ENCODE measurements at places on chromosomes 5 and 9.

DNA sequence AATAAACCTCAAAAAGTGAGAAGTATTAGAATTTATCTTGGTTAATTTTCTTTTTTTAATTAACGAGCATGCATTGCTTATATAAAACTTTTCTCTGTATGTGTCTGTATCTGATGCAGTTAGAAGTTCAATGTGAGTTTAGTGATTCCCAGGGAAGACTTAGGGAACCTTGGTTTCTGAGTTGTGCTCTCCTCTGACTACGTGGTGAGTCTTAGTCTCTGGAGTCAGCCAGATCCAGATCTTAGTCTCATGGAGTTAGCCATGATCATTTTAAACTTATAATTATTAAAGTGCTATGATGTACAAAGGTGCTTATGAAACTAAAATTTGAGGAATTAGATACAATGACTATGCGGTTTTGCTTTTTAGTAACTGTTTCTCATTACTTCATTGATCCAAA is 285.3 kb upstream of the DMRT1 start:
- no peak for DNase-seq

- no peak for DNase-seq
These were observed 132.9 kb upstream of the ACO1 start for GRCh38 chr9:32251539-32251938.

DNA sequence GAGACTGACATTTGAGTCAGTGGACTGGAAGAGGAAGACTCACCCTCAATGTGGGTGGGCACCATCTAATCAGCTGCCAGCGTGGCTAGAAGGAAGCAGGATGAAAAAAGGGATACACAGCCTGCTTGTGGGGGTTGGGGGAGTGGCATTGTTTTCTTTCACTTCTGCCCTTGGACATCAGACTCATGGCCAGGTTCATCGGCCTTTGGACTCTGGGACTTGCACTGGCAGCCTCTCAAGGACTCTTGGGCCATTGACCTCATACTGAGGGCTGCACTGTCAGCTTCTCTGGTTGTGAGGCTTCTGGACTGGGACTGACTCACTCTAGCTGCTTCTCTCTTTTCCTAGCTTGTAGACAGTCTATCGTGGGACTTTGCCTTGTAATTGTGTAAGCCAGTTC is 374.9 kb downstream of the TLE1 start:
- DNase-seq, result no peak

DNA sequence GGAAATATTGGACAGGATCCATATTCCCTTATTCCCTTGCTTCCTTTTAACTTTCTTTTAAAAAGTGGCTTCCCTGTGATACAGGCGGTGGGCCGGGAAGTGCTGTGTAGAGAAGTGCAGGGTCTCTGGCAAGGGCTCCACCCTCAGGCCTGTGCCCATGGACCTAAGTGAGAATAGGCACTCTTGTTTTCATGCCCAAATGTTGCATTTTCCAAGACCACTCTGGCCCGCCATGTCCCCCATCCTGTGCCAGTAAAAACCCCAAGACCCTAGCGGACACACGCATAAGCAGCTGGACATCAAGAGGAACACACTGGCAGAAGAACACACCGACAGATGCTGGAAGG is 193.4 kb downstream of the FBXL7 start:
- no peak for DNase-seq

DNA sequence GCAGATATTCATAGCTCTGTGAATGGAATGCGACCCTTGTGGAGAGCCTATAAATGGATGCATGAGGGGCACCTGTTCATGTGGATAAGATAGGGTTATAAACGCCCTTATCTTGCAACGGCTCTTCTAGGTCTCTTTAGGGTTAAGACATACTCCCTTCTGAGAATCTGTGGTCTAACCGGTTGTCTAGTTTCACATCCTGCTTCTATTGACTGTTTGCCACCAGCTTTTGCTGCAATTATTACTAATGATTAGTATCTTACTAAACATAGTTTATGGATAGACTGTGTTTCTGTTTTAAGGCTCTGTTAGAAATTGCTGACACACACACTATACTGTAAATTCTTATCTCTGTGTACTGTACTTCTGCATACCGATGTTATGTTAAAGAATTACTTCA is 198.9 kb upstream of the CYLC2 start:
- no peak for DNase-seq

GRCh38 chr5:154535535-154535934 is 57.5 kb upstream of the HAND1 start:
- no peak for DNase-seq

- peak; percentile 10 for DNase-seq
These were observed 815.5 kb downstream of the TLE1 start for GRCh38 chr9:80873861-80874260.

- DNase-seq, result no peak
These were observed 96.8 kb downstream of the PHF2 start for GRCh38 chr9:93673021-93673838.

- no peak for DNase-seq
These were observed 776.7 kb downstream of the DTWD2 start for GRCh38 chr5:118211606-118212005.

- no peak for DNase-seq
These were observed 197.1 kb downstream of the TTLL11 start for GRCh38 chr9:121895818-121896544.

DNA sequence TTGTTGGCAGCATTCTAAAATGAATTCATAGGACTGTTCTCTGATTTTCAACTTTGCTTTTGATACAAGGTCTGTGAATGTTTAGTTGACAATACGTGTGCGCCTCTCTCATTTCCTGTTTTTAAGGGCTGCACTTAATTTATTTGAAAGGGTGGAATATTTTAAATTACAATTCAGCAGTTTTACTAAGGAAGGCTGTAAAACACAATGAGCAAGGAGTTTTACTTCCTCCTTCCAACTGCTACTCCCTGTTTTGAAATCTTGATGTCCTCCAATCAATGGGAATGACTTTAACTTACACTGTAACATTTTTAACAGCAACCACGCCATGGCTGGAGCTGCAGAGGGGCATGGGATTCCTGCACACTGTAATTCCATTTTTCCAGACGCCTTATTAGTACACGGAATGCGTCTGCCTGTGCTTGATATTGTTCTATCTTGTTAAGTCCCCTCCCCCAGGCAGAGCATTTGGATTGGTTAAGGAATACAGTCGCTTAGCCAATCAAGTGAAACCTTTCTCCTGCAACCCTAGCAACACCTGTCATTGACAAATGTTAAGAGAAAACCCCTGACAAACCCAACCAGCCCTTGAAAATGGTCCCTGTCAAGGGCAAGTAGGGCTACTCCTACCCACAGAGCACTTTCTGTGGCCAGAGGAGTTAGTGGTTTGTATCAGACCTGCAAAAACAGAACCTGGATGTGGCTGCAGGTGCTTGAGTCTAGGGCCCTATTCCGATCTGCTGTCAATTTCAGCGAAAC is 12.5 kb upstream of the ZSWIM6 start:
- DNase-seq, result no peak

DNA sequence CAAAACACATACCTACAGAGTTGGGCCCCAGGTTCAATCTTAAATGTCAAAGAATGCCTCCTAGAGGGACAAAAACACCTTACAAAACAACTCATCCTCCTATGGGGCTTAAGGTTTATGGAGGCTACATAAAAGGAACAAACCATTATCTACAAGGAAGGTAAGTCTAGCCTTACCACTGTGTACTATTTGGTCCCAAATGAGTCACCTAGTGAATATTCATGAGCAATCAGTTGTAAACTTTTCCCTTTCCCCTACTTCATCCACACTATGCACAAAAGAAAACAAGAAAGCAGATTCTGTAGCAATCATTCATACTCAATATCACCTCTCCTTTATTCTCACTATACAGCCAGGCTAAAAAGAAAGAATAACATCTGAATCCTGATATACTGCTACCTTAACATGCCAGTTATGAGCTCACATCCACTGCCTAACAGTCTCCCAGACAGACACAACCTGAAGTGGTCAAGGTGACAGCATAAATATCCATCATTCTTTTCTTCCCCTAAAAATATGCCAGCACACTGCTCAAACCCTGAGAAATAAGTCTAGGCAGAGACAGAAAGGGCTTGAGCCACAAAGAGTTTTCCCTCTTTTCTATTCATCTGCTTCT is 6.2 kb downstream of the OXCT1 start:
- no peak for DNase-seq

DNA sequence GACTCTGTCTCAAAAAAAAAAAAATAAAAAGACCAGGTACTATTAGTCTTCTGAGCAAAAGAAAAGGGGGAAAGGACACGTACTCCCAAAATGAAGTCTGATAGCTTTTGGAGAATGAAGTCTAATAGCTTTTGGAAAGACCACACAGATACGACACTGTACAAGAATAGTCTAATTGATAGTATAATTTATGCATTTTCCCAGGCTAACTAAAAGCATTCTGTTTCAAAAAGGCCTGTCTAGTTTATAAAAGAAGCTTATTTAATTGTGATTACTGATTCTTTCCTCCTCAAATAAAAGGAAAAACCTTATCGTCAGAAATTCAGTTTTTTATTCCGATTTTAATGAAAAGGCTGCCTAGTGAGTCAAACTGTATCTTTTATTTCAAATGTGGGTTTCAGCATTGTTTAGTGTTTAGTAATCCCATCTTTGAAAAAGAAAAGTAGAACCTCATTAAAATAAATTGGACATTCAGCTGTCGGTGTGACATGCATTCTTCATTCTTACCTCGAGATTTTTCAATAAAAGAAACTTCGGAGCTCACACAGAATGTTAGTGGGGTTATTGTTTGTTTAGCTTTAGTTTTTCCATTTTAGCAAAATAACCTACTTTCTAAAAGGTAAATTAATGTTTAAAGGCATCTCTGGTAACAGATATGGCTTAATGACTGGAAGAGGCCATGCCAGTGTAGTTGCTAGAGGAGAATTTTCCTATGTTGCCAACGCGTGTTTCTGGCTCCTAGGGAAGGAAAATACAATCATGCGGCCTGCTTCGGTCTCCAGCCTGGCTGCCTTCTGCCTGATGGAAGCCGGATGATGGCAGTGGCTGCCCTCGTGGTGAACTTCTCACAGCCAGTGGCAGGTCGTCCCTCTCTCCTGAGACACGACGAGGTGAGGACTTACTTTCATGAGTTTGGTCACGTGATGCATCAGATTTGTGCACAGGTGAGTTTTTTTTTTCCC is 70.0 kb downstream of the NLN start:
- DNase-seq, result no peak

GRCh38 chr5:176927562-176927961 is 28.4 kb upstream of the HK3 start:
- DNase-seq, result no peak

DNA sequence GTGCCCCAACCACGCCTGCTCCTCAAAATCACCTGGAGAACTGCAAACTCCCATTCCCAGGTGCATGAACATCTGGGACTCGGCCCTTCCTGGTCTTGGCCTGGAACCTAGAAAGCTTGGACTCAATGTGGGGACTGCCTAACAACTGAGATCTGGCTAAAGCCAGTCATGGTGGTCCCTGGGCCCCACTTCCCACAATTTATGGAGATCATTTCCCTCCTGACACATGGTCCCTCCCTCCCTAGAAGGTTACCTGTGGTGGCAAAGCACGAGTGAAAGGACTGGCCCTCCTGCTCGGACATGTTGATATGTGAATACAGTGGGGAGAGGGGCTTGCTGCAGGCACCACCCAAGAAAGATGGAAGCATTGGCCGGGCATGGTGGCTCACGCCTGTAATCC is 18.8 kb downstream of the BICD2 start:
- DNase-seq, result no peak

- peak; percentile 29 for DNase-seq
These were observed at the start of gene PANK3 for GRCh38 chr5:168578538-168579487. Gene PANK3 (minus strand): TSS chr5:168579368. CDS start chr5:168579283, 85 bp downstream.

DNA sequence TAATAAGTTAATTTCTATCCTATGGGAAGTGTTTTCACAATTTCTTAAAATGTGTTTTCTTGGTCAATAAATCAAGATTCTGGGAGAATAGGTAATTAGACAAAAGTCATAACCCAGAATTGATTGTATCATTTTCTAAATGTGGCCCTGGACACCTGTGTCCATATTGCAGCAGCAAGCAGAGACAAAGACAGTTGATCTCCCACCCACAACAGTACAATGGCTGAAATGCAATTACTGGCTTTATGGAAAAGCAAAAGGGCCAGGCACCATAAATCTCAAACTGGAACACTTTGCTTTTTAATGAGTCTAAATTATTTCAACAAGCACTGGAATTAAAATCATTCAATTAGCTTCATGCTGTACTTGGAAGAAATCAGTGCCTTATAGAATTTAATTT is 157.2 kb downstream of the ESM1 start:
- no peak for DNase-seq

DNA sequence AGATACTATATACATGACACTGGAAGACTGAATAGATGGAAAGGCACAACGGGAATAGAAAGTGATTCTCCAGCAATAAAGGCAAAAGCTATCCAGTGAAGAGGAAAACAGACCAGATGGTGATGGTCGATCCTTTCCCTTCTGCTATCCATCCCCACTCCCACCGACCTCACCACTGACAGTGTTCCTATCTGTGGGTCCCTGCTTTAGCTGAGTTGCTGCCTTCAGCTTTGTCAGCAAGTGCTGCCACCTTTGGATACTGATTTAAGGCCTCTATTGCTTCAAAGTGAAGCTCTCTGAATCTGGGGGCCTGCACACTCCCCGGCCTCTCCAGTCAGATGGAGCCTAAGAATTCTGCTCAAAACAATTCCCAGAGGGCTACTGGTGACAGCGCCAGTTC is 32.3 kb downstream of the EPB41L4A start:
- no peak for DNase-seq

DNA sequence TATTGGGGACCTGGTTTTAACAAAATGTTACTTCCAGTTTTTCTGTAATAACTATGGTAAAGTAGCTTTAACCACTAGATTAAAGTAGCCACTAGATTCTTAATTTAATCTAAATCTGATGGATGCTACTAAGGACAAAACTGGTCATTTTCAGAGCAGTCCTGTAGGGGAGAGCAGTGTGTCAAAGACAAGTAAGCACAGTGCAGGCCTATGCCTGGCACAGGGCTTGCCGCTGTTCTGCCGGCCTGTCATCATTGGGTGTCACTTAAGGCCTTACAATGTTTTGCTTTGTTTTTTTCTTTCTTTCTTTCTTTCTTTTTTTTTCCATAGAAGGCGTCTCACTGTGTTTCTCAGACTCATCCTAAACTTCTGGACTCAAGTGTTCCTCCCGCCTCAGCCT is 53.0 kb upstream of the NXNL2 start:
- no peak for DNase-seq

GRCh38 chr5:32193591-32193990 is 19.5 kb upstream of the GOLPH3 start:
- DNase-seq, result no peak

- DNase-seq, result no peak
These were observed 27.0 kb downstream of the FAM169A start for GRCh38 chr5:74839229-74839628.

- DNase-seq, result no peak
These were observed 129.2 kb downstream of the ZDHHC21 start for GRCh38 chr9:14563902-14564624.

- DNase-seq, result no peak
These were observed 26.2 kb downstream of the GPR21 start for GRCh38 chr9:123059472-123060220.

- DNase-seq, result no peak
These were observed 89.2 kb upstream of the PRLR start for GRCh38 chr5:35319333-35320002.

- no peak for DNase-seq
These were observed 81.1 kb downstream of the RMI1 start for GRCh38 chr9:84061613-84062193.

GRCh38 chr5:42487077-42487476 is 63.8 kb downstream of the GHR start:
- DNase-seq, result no peak

Measured in AG04450 (cell line).